ENCODE measurements at places on chromosomes 12 and 14. TPM values are rescaled to one million over a fixed set of nuclear protein-coding genes. Genes with fewer than 3 reads are reported as not detected.

DNA sequence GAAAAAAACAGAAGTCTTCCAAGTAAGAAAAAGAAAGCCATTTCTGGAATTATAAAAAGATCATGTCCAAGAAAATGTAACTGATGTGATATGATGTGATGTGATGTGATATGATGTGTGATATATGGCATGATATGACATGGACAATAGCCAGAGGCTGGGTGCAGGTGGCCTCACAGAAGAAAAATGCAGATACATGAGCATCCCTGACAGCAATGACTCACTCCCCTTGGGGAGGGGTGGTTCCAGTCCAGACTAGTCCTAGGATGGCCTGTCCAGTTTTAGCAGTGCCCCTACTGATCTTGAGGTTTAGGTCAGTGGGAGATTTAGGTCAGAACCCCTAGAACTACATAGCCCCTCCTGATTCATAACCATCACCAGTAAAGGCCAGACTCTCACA lies 3.5 kb upstream of the RHOJ start:
- H3K36me3 ChIP-seq, result no peaks in the 10 kb centered on the region
- no peaks in the 10 kb centered on the region for H3K4me1 ChIP-seq
- DNase-seq, result no peak
- peaks cover 6% of the 10 kb centered on the region for H3K27me3 ChIP-seq
- no peak overlapping the region for H3K4me3 ChIP-seq
- no peak overlapping the region for H3K27ac ChIP-seq

DNA sequence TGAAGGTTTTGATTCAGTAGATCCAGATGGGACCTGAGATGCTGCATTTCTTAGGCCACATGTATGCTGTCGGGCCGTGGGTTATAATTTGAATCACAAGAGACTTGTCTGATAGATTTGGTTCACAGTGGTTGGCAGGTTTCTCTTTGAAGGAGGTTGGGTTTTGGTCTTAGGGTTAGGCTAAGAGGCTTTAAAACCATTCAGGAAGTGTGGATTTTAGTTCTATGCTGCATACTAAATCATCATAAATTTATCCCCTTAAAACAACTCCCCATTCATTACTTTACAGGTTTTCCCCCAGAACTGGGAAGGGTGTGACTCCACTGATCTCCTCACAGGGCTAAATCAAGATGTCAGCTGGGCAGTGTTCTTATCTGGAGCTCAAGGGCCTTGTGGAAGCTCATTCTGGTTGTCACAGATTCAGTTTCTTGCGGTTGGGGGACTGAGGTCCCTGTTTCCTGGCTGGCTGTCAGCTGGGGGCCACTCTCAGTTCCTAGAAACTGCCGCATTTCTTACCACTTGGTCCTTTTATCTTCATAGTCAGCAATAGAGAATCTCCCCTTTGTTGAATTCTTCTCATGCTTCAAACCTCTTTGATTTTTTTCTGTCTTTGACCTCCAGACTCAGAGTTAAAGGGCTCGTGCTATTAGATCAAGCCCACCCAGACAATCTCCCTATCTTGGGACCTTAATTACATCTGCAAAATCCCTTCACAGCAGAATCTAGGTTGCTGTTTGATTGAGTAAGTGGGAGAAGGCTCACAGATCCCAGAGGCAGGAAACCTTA lies 20.6 kb upstream of the PCNX1 start:
- H3K4me1 ChIP-seq, result peaks cover 68% of the 10 kb centered on the region
- no peaks in the 10 kb centered on the region for H3K36me3 ChIP-seq
- H3K4me3 ChIP-seq, result peak overlapping the region; percentile 40
- DNase-seq, result peak; percentile 58
- no peaks in the 10 kb centered on the region for H3K27me3 ChIP-seq

- no peaks in the 10 kb centered on the region for H3K27me3 ChIP-seq
- no peaks in the 10 kb centered on the region for H3K4me1 ChIP-seq
- no peak overlapping the region for H3K4me3 ChIP-seq
- peaks cover 48% of the 10 kb centered on the region for H3K36me3 ChIP-seq
- DNase-seq, result no peak
These were observed 47.8 kb downstream of the RDH12 start for GRCh38 chr14:67749341-67750084.

Gene PZP
- not detected for total RNA-seq

DNA sequence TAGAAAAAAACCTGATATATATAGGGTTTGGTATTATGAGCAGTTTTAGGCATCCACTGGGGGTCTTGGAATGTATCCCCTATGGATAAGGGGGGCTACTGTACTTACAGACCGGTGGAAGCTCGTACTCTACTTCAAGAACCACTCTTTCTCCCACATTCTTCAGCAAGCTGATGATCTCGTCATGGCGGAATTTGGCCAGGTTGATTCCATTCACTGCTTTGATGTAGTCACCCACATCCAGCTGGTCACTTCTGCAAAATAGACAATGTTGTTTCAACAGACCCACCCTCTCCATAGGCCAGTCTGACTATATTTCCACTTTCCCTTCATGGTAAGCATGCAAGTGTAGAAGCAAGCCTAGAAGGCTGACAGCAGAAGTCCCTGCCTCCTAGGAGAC lies 139.9 kb downstream of the GRIP1 start:
- no peaks in the 10 kb centered on the region for H3K27me3 ChIP-seq
- H3K4me3 ChIP-seq, result no peak overlapping the region
- no peaks in the 10 kb centered on the region for H3K36me3 ChIP-seq
- no peaks in the 10 kb centered on the region for H3K4me1 ChIP-seq
- no peak overlapping the region for H3K27ac ChIP-seq

DNA sequence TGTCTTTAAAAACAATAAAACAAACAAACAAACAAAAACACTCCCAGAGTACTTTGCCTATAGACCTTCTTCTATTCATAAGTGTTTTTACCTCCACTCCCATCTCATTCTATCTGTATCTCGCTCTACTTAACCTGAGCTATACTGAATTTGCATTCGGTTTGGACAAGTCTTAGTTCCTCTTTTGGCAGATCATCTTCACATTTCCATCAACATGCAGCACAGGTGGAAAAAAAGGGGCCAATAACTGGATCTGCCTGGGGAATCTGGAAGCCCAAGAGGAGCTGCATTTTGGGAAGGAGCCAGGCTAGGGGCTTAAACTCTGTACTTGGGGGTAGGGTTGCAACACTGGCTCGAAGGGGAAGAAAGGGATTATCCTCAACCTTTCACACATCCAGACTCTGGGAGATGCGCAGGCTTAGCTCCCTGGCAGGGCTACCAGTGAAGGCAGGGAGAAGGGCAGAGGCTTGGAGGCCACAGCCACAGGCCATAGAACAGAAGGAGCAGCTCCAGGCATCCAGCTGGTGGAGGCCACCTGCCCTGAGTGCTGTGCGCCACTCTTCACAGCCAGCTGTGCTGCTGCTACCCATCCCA lies 4.1 kb downstream of the NINJ2 start:
- H3K4me1 ChIP-seq, result peaks cover 17% of the 10 kb centered on the region
- H3K36me3 ChIP-seq, result no peaks in the 10 kb centered on the region
- no peaks in the 10 kb centered on the region for H3K27me3 ChIP-seq
- H3K27ac ChIP-seq, result no peak overlapping the region

Gene TMEM30B
- 1.9 TPM for total RNA-seq

GRCh38 chr12:49225576-49226166 lies 36.8 kb upstream of the TUBA1A start:
- no peaks in the 10 kb centered on the region for H3K4me1 ChIP-seq
- H3K27ac ChIP-seq, result no peak overlapping the region
- no peaks in the 10 kb centered on the region for H3K36me3 ChIP-seq
- DNase-seq, result no peak
- no peak overlapping the region for H3K4me3 ChIP-seq

Gene OR6C6
- total RNA-seq, result not detected

- no peak for DNase-seq
- no peaks in the 10 kb centered on the region for H3K36me3 ChIP-seq
- H3K4me3 ChIP-seq, result no peak overlapping the region
These were observed 1487.0 kb upstream of the FLRT2 start for GRCh38 chr14:84042992-84043391.

DNA sequence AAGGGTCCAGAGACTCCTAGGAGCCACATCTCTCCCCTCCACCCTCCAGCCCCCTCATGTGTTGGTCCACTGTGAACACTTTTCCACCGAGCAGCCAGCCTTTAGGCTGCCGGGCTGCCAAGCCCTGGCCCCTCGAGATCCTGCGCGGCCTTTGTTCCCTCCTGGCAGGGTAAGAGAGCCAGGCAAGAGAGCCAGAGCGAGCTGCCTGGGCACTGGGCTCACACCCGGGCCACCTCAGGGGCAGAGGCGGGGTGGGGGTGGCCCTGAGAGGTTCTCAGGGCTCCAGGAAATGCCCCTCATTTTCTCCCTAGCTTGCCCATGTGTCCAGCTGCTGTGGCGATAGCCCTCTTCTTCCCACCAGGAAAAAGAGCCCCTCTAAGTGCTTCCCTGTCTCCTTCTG lies 44.8 kb downstream of the LTBP2 start:
- H3K27ac ChIP-seq, result no peak overlapping the region
- H3K27me3 ChIP-seq, result peaks cover 27% of the 10 kb centered on the region
- H3K36me3 ChIP-seq, result no peaks in the 10 kb centered on the region
- DNase-seq, result no peak
- no peak overlapping the region for H3K4me3 ChIP-seq

DNA sequence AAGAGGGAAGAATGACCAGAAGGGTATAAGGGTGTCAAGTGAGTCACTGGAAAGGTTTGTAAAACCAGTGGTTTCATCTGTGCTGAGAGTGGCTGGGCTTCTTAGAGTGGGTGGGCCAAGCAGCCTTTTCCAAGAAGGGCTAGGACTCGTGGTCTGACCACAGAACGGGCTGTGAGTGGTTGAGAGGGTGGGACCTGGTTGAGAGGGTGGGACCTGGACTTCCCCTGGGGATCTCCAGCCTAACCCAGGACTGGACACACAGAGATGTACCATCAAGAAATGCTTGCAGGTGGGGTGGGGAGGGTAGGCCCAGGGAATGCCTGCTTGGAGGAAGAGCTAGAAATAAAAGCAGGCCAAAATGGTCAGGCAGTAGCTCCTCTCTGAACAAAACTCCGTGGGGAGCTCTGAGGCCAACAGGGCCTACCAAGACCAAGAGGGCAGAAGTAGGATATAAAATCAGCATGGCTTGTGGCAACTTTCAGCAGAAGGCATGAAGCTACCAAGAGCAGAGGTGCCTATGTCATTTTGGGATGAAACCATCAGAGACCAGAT lies 140.5 kb downstream of the FOXN3 start:
- H3K27ac ChIP-seq, result no peak overlapping the region
- H3K27me3 ChIP-seq, result no peaks in the 10 kb centered on the region
- peaks cover 17% of the 10 kb centered on the region for H3K4me1 ChIP-seq
- H3K36me3 ChIP-seq, result peaks cover 7% of the 10 kb centered on the region
- DNase-seq, result peak; percentile 4

DNA sequence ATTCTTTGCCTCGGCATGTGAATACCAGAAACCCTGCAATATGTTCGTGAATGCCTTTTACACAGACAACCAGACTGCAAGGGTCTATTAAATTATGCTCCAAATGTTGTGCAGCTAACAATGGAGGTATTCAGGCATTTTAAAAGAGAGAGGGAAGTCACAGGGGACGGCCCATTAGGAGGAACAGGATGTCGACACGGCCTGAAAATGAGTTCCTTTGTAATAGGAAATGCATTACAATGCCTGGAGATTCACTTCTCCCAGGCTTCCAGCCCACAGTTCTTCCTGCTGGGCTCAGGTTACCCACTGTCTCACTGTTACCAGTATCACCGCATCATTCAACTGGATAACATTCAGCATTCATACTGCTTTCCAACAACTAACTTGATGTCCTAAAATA lies 2.5 kb downstream of the DUSP6 start:
- DNase-seq, result no peak
- H3K4me1 ChIP-seq, result peaks cover 45% of the 10 kb centered on the region
- H3K4me3 ChIP-seq, result no peak overlapping the region
- no peaks in the 10 kb centered on the region for H3K36me3 ChIP-seq
- no peaks in the 10 kb centered on the region for H3K27me3 ChIP-seq
- H3K27ac ChIP-seq, result no peak overlapping the region

- DNase-seq, result no peak
- no peak overlapping the region for H3K27ac ChIP-seq
- H3K36me3 ChIP-seq, result no peaks in the 10 kb centered on the region
- no peak overlapping the region for H3K4me3 ChIP-seq
- H3K4me1 ChIP-seq, result no peaks in the 10 kb centered on the region
These were observed 390.7 kb downstream of the APAF1 start for GRCh38 chr12:99035803-99036202.

GRCh38 chr12:47207829-47208248 lies 128.1 kb upstream of the AMIGO2 start:
- H3K4me3 ChIP-seq, result peak overlapping the region; percentile 29
- DNase-seq, result no peak
- H3K4me1 ChIP-seq, result peaks cover 67% of the 10 kb centered on the region

- DNase-seq, result no peak
- H3K27me3 ChIP-seq, result no peaks in the 10 kb centered on the region
These were observed 205.4 kb downstream of the CALM1 start for GRCh38 chr14:90602088-90602687.

DNA sequence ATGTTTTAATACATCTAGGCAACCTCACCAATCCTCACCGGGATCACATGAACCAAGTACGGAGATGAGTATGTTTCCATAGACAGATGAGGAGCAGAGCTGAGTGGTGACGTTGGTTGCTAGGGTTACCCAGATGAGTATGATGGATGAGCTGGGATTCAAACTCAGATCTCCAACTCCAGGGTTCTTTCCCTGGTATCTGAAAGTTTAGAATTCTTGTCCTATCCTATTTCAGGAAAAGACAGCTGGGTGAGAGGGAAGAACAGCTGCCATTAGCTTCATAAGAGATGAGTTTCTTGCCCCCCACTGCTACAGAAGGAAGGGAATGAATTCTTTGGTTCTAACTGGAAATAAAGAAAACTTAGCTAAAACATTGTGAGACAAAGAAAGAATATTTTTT lies 728.9 kb upstream of the TBX3 start:
- H3K27ac ChIP-seq, result no peak overlapping the region
- no peaks in the 10 kb centered on the region for H3K36me3 ChIP-seq
- no peak for DNase-seq
- no peaks in the 10 kb centered on the region for H3K27me3 ChIP-seq
- H3K4me1 ChIP-seq, result no peaks in the 10 kb centered on the region

Gene PTPN11
- 171 TPM for total RNA-seq

- H3K27ac ChIP-seq, result no peak overlapping the region
- no peaks in the 10 kb centered on the region for H3K27me3 ChIP-seq
- no peaks in the 10 kb centered on the region for H3K4me1 ChIP-seq
- no peak for DNase-seq
These were observed 11.9 kb downstream of the BDKRB1 start for GRCh38 chr14:96267916-96268315.

Data from CD8-positive, alpha-beta memory T cell (primary cell).